ENCODE measurements at places on chromosomes 4 and X. TPM values are rescaled to one million over a fixed set of nuclear protein-coding genes. Genes with fewer than 3 reads are reported as not detected.

DNA sequence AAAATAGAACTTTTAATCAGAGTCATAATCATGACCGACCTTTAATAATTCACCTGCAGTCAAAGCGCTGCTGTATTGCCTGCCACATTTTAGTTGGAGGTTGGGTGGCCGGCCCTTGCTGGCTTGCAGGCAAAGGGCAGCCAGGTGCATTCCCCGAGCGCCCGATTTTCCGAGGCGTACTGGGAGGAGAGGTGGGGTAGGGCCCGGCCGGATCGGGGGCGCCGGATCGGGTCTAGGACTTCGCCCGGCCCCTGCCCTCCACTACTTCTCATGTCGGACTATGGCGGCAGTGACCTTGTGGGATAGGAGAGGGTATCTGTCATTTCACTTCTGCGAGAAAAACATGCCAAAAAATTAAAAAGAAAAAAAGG is 2.5 kb upstream of the RS1 start:
- peak overlapping the region; percentile 60 for H3K27ac ChIP-seq
- H3K4me1 ChIP-seq, result no peaks in the 10 kb centered on the region
- DNase-seq, result no peak

GRCh38 chrX:17525762-17526555 is 151.0 kb downstream of the NHS start:
- H3K27me3 ChIP-seq, result no peaks in the 10 kb centered on the region
- no peak overlapping the region for H3K4me3 ChIP-seq
- H3K27ac ChIP-seq, result no peak overlapping the region
- DNase-seq, result no peak

The VEGFD gene
- total RNA-seq, result 3.0 TPM

The CBR4 gene
- 11.6 TPM for total RNA-seq

GRCh38 chr4:169236078-169236477 is 34.7 kb downstream of the SH3RF1 start:
- H3K27ac ChIP-seq, result no peak overlapping the region
- no peaks in the 10 kb centered on the region for H3K27me3 ChIP-seq
- no peak overlapping the region for H3K4me3 ChIP-seq
- H3K36me3 ChIP-seq, result no peaks in the 10 kb centered on the region

- peak within 1 kb of the TSS; percentile 86 for H3K4me3 ChIP-seq
- DNase-seq, result peak; percentile 2
- H3K27ac ChIP-seq, result peak within 1 kb of the TSS; percentile 93
- H3K36me3 ChIP-seq, result no peaks in the 10 kb centered on the region
- peaks cover 8% of the 10 kb centered on the region for H3K4me1 ChIP-seq
- no peaks in the 10 kb centered on the region for H3K27me3 ChIP-seq
Measured at GRCh38 chr4:74794382-74795010, at the start of gene BTC. BTC (minus strand) TSS chr4:74794523; CDS start chr4:74794325, 198 bp downstream.

DNA sequence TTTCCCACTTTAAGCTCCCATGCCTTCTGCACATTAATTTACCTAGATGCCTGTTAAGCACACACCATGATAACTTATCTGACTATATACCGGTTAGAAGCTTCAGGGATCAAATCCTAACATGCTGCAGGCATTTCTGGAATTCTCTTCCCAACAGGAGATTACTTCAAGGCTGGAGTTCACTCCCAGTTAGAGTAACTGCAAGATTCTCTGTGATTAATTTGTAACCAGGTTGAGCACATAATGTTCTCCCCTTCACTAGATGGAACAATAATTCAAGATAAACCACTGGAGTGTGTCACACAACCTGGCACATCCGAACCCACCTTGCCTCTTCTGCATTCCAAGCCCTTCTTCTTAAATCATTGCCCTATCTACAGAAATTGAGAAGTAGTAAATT is 11.8 kb upstream of the UGT2A3 start:
- DNase-seq, result no peak
- no peaks in the 10 kb centered on the region for H3K27me3 ChIP-seq
- no peaks in the 10 kb centered on the region for H3K36me3 ChIP-seq
- no peak overlapping the region for H3K27ac ChIP-seq
- H3K4me3 ChIP-seq, result no peak overlapping the region
- no peaks in the 10 kb centered on the region for H3K4me1 ChIP-seq

- no peak overlapping the region for H3K4me3 ChIP-seq
- H3K4me1 ChIP-seq, result no peaks in the 10 kb centered on the region
- no peak overlapping the region for H3K27ac ChIP-seq
- no peaks in the 10 kb centered on the region for H3K27me3 ChIP-seq
Measured at GRCh38 chrX:78314561-78314960, 12.8 kb downstream of the CYSLTR1 start.

DNA sequence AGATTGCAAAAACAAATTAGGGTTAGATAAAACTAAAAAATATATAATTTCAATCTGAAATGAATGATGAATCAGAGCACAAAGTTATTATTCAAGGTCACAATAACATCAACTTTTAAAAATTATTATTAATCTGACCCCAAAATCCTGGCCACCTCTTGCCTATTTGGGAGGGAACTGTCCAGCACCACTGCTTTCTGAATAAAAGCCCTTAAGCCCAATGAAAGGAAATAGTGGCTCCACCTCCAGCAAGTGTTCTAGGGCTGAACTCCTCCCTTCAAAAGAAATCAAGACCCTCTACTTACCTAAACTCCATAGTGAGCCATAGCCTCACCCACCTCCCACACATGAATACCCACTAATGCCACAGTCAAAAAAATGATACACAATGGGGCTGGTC is 208.2 kb downstream of the PARM1 start:
- no peaks in the 10 kb centered on the region for H3K36me3 ChIP-seq
- no peak overlapping the region for H3K4me3 ChIP-seq
- H3K27ac ChIP-seq, result no peak overlapping the region
- DNase-seq, result no peak
- H3K27me3 ChIP-seq, result no peaks in the 10 kb centered on the region
- H3K4me1 ChIP-seq, result peaks cover 19% of the 10 kb centered on the region

The TCEAL6 gene
- 1.9 TPM for total RNA-seq

GRCh38 chr4:175823015-175823742 is 11.1 kb upstream of the GPM6A start:
- H3K4me1 ChIP-seq, result no peaks in the 10 kb centered on the region
- no peak for DNase-seq
- H3K27ac ChIP-seq, result no peak overlapping the region
- H3K4me3 ChIP-seq, result no peak overlapping the region

DNA sequence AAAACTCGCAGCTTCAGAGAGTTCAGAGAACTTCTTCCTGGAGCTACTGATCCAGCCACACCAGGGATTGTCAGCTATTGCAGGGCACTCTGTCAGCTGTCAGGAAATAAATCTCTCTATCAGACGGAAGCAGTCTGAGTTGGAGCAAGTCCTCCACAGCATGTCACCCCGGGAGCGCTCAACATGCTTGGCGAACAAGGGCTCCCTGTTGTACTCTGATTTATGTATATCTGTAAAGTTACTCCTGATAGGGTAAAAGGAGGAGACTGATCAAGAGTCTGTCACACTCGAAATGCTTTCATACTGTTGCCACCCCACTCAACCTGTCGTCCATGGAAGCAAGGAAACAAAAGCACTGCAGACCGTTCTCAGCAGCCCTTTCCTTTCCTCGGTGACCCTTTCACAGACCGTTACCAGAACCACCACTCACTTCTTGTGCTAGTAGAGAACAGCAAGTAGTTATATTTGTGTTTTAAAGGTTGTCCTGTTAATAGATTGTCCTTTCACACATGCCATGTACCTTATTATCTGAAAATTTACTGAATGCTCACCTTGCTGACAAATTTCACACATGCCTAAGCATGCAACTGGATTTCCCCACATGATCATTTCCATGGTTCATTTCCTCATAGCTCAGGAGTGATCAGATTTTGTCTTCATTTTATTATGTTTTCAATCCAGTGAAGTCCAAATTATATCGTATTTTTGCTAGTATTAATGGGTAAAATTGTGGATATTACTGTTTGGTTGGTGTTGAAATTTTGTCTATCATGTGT is 2108.9 kb upstream of the TENM3 start:
- H3K4me1 ChIP-seq, result no peaks in the 10 kb centered on the region
- H3K27me3 ChIP-seq, result no peaks in the 10 kb centered on the region
- no peak overlapping the region for H3K27ac ChIP-seq
- no peaks in the 10 kb centered on the region for H3K36me3 ChIP-seq

- no peaks in the 10 kb centered on the region for H3K4me1 ChIP-seq
- H3K4me3 ChIP-seq, result no peak overlapping the region
- H3K27ac ChIP-seq, result no peak overlapping the region
- no peaks in the 10 kb centered on the region for H3K27me3 ChIP-seq
Measured at GRCh38 chrX:155592981-155593380, 19.8 kb downstream of the TMLHE start.

DNA sequence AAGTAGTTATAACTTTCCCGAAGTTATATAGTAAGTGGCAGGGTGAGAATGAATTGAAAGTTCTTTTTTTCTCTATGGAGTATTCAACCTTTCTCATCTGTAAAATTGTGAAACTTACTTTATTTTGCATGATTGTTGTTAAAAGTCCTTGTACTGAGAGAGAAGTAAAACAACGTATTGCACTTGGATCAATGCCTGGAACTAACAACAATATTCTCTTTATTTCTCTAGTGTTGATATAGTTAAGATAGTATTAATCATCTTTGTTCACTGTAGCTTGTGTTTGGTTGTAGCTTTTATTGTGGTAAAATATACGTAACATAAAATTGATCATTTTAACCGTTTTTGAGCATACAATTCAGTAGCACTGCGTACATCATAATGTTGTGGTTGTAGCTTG is 48.7 kb downstream of the STIM2 start:
- H3K4me3 ChIP-seq, result no peak overlapping the region
- no peaks in the 10 kb centered on the region for H3K27me3 ChIP-seq
- peaks cover 13% of the 10 kb centered on the region for H3K4me1 ChIP-seq
- DNase-seq, result no peak
- no peaks in the 10 kb centered on the region for H3K36me3 ChIP-seq
- no peak overlapping the region for H3K27ac ChIP-seq

- no peak for DNase-seq
- no peak overlapping the region for H3K4me3 ChIP-seq
- peaks cover 18% of the 10 kb centered on the region for H3K4me1 ChIP-seq
- H3K36me3 ChIP-seq, result no peaks in the 10 kb centered on the region
- H3K27me3 ChIP-seq, result no peaks in the 10 kb centered on the region
Measured at GRCh38 chr4:184356366-184356765, 118.0 kb downstream of the IRF2 start.

DNA sequence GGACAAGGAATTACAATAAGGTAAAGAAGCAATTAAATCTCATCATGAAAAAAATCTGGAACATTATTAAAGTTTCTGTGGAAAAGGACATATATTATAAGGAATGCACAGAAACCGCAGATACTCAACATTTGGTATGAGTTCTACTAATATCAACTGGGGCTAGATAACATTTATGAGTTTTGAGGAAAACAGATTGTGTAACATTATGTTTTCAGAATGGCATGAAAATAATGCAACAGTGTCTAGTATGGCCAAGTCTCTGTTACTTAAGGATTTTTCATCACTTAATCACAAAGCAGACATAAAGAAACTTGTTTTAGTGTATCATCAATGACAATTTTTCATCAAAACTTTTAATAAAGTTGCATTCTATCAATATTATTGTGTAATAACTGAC is 785.0 kb downstream of the GLUD2 start:
- no peaks in the 10 kb centered on the region for H3K27me3 ChIP-seq
- H3K4me1 ChIP-seq, result no peaks in the 10 kb centered on the region
- DNase-seq, result no peak
- no peaks in the 10 kb centered on the region for H3K36me3 ChIP-seq
- H3K27ac ChIP-seq, result no peak overlapping the region

GRCh38 chr4:38086151-38086848 is 126.1 kb downstream of the PTTG2 start:
- DNase-seq, result no peak
- H3K27me3 ChIP-seq, result no peaks in the 10 kb centered on the region
- no peak overlapping the region for H3K4me3 ChIP-seq
- peaks cover 11% of the 10 kb centered on the region for H3K4me1 ChIP-seq
- H3K27ac ChIP-seq, result no peak overlapping the region
- no peaks in the 10 kb centered on the region for H3K36me3 ChIP-seq

GRCh38 chr4:77398256-77398655 is 207.4 kb upstream of the CXCL13 start:
- no peak overlapping the region for H3K4me3 ChIP-seq
- no peaks in the 10 kb centered on the region for H3K36me3 ChIP-seq
- H3K27me3 ChIP-seq, result no peaks in the 10 kb centered on the region

All from thoracic aorta (tissue), 2 donors.